ENCODE measurements at places on chromosomes 13 and 19. TPM values are rescaled to one million over a fixed set of nuclear protein-coding genes. Genes with fewer than 3 reads are reported as not detected.

GRCh38 chr13:99844421-99844820 lies 127.1 kb downstream of the ZIC5 start:
- DNase-seq = no peak

DNA sequence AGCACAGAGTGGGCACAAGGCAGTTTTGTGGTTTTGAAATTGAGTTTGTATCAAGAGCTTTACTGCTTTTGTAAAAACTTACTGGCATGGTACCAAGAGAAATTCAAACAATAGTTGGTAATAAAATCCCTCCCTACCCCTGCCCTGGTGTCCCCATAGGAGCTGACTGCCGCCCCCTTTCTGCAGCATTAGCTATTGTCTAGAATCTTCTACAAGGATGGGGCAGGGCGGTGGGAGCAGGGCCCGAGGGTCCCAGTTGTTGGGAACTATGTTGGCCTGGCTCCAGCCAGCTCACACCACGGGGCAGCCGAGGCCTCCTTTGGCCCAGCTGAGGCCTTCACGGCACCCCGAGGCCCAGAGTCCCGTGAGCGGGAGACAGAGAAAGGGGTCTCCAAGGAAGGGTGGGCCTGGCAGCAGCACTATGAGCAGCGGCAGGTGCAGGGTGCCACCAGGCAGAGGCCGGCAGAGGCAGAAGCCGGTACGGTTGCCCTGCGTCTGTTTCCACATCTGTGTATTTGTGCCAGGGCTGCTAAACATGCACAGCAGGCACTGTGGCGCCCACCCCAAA lies 57.9 kb downstream of the KDM4B start:
- peak; percentile 74 for DNase-seq

Gene INSR
- 63.0 TPM for total RNA-seq

DNA sequence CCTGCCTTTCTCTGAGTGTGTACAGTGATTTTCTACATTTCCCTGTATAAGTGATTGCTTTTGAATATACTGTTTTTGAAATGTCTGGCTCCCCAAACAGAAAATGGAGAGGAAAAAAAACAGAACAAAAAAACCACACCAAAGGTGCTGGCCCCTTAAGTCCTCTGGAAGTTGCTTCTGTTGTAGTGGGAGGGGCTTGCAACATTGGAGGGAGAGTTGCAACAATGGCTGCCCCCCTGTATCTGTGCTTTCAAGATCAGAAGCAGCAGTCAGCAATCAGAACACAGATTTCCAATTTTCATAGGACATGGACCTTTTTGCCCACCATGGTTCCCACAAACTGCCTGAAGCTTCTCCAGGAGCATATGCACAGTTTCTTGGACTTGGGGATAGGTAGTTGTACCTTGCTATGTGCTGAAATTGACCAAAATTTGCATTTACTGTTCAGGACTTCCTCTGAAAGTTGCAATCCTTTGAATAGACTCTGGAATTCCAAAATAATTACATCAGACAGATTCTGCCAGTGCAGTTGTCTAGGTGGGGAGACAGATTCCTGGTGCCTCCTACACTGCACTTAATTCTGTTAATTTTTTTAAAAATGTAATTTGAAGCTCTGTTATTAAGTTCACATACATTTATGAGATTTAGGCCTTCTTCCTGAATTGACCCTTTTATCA lies 13.8 kb downstream of the BIVM start:
- DNase-seq = no peak

DNA sequence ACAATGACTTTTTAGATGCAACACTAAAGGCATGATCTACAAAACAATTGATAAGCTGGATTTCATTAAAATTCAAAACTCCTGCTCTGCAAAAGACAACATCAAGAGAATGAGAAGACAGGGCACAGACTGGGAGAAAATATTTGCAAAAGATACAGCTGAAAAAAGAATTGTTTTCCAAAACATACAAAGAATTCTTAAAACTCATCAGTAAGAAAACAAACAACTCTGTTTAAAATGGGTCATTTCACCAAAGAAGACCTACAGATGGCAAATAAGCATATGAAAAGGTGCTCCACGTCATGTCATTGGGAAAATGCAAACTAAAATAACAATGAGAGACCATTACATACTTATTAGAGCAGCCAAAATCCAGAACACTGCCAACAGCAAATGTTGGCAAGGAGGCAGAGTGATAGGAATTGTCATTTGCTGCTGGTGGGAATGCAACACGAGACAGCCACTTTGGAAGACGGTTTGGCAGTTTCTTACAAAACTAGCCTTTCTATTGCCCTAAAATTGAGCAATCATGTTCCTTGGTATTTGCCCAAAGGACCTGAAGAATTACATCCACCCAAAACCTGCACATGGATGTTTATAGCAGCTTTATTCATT lies 39.2 kb downstream of the FLT1 start:
- no peak for DNase-seq

Gene IRS2
- 15.9 TPM for total RNA-seq

DNA sequence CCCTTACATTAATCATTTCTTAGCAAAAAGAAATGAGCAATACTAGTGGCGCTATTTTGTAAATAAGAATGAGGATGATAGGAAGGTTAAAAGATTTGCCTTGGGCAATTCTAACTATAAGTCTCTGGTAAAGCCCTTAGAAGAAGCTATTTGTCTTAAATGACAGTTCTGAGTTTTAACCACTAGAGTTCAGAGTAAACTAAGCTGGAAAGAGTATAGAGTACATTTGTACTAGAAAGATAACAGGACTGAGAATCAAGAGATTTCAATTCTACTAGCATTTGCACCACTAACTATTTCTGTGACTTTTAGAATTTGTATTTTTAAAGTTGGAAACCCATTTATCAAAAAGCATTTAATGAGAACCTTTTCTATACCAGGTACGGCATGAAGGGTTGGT lies 750.3 kb downstream of the OLFM4 start:
- DNase-seq = no peak

Gene TPTE2
- total RNA-seq = not detected

- no peak for DNase-seq
Observed at GRCh38 chr19:49415102-49415809, 8.0 kb downstream of the PTH2 start.

Gene CEACAM20
- not detected for total RNA-seq

DNA sequence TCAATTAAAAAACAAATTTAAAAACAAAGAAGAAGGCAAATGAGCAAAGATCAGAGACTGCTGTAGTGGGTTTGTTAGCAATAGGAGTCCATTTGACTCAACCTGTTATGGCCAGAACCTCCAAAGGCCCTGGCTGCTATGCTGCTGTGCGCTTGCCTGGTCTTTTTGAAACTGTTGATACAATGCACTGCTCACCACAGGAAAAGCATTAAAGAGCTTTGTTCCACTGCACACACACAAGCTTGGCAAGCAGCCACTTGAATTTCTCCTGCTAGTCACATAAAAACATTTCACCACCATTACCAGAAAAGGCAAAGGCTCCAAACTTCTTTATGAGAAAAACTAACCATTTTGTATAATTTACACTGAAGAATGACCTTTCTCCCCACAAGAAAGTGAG lies 132.2 kb downstream of the FREM2 start:
- DNase-seq = no peak

DNA sequence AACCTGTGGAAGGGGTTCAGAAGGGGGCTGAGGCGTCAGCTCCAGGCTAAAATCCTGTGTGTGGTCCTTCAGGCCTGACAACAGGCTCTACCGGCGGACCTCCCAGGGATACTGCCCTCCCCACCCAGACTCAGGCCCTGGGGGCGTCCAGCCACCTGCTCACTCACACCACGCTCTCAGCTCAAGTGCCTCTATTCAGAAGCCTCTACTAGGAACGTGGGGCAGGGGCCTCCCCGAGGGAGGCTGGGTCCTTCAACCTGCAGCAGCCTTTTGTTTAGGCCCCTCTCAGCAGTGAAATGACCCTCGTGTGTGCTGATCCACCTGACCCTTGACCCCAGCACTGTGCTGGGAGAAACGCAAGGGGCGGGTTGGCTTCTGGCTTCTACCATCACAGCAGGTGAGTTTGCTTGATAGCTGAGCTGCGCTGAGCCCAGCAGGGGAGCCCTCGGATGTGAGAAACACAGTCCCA lies 10.6 kb downstream of the PLPP2 start:
- DNase-seq = peak; percentile 70

Gene GJB2
- total RNA-seq = 0.14 TPM

- peak; percentile 85 for DNase-seq
Observed at GRCh38 chr19:45569619-45570421, 14.8 kb downstream of the OPA3 start.

Gene KCNRG
- 0.46 TPM for total RNA-seq

GRCh38 chr13:73054712-73055111 lies 4.1 kb upstream of the KLF5 start:
- no peak for DNase-seq

DNA sequence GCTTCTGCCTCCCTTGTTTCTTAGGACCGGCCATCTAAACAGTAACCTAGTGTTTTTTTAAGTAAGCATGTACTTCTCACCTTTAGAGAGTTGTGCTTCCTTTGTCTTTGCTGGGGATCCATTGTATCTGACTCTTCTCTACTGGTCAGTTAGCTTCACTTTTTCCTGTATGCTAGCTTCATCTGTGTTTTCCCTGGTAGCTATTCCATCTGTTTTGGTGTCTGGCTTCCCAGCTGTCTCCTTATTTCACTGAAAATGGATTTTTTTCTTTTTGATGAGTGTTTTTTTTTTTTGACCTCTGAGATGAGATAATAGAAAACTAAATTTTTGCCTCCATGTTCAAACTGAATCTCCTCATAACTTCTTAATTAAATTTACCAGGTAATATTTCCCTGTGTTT lies 637.0 kb upstream of the SLC10A2 start:
- DNase-seq = no peak

Gene ZNF578
- 3.7 TPM for total RNA-seq

DNA sequence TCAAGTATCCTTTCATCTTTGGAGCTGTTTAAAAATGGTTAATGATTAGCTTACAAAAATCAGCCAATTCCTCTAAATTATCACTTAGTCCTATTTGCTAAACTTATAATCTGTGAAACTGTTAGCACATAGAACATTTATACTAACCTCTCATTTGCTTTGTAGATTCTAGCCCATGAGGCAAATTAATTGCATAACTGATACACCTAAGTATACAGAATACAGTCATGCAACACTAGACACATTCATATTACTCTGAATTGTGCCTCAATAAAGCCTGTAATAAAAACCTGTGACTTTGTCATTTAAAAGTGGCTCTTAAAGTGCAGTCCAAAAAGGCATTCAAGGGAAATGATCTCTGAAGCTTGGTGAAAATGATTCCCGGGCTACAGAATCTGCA lies 21.0 kb downstream of the SERPINE3 start:
- DNase-seq = no peak

DNA sequence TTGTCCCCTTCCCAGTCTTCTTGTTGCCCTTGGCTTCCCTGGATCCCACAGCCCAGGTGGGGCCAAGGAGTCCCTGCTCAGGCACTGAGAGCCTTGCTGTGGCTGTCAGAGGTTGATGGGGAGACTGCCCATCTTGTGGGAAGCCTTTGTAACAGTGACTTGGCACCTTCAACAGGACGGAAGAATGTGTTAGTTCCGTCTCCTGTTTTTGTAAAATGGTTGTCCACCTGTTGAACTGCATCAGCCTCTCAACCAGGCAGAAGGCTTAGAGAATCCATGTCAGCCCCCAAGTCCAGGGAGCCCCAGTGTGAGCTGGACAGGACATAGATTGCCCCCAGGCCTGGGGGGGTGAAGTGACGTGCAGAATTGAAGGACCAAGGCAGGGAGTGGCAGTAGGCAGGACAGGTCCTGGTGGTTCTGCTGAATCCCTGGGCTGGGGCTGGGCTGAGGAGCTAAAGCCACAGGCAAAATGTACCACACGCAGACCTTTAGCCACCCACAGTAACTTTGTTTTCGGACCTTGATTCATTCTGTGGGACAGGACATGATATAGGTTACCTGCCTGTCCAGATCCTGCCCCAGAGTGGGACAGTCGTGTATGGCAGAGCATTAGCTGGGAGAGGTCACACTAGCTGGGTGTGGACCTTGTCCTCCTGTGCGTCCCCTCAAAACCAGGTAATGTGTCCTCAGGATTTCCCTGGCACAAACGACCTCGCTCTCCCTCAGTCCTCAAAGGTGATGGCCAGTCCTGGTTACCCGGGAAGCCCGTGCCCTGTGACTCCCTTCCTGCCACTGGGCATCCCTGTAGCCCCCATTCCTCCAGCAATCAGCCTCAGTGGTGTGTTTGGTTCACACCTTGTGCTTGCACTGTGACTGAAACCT lies 47.0 kb downstream of the GATAD2A start:
- peak; percentile 43 for DNase-seq

Gene RNF17
- 0.14 TPM for total RNA-seq

- DNase-seq = no peak
Observed at GRCh38 chr13:51271528-51272085, 49.4 kb downstream of the FAM124A start.

DNA sequence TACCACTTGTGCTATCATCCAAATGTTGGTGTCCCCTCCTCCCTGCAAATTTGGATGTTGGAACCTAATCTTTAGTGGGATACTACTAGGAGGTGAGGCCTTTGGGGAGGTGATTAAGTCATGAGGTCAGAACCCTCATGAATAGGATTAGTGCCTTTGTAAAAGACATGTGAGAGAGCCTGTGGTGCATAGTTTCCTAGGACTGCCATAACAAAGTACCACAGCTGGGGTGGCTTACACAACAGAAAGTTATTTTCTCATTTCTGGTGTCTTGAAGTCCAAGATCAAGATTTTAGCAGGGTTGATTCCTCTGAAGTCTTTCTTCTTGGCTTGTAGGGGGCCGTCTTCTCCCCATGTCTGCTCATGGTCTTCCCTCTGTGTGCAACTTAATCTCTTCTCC lies 562.6 kb upstream of the ARGLU1 start:
- DNase-seq = no peak

Gene CEACAM7
- not detected for total RNA-seq
